Cortex of kidney (tissue), 1 donor: ENCODE measurements at places on chromosomes 4 and X.

- DNase-seq: no peak
Measured at GRCh38 chr4:87497578-87497977, 31.6 kb downstream of the SPARCL1 start.

DNA sequence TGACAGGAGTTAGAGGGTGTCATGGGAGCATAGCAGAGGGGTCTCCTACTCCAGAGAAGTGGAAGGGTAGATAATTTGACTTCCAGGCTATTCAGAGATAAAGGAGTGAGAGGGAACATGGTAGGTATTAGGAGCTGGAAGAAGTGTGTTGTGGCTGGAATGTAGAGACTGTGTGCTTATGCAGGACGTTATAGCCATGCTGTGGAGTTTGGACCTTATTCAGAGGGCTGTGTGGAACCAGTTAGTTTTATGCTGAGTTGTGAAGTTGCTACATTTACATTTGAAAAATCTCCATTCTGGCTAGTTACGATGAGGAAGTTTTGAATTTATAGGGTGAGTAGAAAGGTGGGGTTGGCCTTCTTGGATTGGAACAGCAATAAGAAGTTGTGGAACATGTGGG lies 67.5 kb downstream of the FIP1L1 start:
- no peak for DNase-seq

DNA sequence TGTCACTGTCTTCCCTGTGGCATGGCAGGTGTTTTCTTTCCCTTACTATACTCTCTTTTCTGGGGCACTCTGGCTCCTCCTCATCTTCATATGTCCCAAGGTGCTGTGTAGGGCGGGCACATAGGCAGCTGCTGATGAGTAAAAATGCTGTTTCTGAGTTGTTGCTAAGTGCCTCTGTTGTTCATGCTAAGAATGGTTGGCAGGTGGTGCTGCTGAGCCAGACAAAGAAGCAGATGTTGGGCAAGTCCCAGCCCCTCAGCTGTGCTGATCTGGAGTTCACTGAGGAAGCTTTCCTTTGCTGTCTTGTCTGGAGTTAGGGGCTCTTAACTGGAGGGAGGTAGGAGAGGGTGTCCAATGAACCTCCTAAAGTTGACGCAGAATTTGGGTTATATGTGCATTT lies 40.6 kb downstream of the HADH start:
- no peak for DNase-seq

GRCh38 chr4:167779864-167780263 lies 312.5 kb upstream of the ANXA10 start:
- no peak for DNase-seq
